ENCODE measurements at places on chromosomes 16 and 17. TPM values are rescaled to one million over a fixed set of nuclear protein-coding genes. Genes with fewer than 3 reads are reported as not detected.

PLA2G10 gene
- total RNA-seq = 0.22 TPM

DNA sequence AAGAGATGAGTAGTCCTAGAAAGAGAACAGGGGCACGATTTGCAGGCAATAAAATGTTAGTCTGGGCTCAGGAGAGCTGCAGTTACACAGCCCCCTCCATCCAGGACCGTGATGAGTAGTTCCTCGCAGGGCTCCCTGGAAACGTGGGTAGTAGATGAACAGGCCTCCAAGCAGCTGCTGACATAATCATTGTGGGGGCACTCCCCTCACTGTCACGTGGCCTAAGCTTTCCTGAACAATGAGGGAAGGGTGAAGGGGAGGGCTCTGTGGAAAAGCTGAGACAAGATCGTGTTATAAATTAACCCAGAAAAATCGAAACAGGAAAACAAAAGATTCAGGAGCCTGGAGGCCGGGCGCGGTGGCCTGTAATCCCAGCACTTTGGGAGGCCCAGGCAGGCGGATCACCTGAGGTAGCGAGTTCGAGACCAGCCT, 1.3 kb upstream of the PER1 start:
- peak; percentile 70 for DNase-seq

GRCh38 chr17:8611137-8611536, 19.4 kb downstream of the MYH10 start:
- no peak for DNase-seq

RASD1 gene
- 6.8 TPM for total RNA-seq

DNA sequence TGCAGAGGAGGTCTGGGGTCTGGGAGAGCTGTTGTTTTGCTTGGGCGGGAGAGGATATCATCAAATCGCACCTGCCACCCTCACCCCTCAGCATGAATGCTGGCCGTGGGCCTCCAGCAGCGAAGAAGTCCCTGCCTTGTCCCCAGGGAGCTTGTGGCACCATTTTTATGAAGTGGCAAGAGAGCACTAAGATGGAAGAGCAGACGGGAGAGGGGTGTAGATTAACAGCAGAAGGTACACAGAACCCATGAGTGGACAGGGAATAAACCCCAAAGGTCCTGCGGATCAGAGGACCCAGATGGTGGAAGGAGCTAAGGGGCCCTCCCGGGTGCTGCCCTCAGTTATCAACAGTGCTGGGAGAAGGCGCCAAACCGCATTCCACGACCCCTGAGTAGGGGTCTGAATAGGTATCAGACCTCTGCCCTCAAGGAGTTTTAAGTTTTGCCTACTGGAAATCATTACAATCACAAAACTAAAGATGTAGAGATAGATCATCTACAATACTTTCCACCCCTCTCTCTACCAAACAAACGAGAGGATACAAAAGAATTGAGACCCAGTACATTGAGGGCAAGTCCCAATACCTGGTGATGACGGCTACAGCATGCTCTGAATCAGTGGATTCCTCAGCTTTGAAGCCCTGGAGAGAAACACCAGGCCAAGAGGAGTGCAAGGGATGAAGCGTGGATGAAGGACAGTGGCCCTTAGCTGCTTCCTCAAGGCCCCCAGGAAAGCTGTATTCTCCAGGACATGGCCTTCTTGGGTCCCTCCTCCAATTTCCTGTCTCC, 60.2 kb downstream of the CCDC182 start:
- no peak for DNase-seq

FNDC8 gene
- not detected for total RNA-seq

PRKCB gene
- 50.7 TPM for total RNA-seq

GRCh38 chr17:18910326-18910725, 41.6 kb upstream of the SLC5A10 start:
- DNase-seq = no peak

- DNase-seq = no peak
Observed at GRCh38 chr17:27824745-27825144, 24.4 kb upstream of the NOS2 start.

DNA sequence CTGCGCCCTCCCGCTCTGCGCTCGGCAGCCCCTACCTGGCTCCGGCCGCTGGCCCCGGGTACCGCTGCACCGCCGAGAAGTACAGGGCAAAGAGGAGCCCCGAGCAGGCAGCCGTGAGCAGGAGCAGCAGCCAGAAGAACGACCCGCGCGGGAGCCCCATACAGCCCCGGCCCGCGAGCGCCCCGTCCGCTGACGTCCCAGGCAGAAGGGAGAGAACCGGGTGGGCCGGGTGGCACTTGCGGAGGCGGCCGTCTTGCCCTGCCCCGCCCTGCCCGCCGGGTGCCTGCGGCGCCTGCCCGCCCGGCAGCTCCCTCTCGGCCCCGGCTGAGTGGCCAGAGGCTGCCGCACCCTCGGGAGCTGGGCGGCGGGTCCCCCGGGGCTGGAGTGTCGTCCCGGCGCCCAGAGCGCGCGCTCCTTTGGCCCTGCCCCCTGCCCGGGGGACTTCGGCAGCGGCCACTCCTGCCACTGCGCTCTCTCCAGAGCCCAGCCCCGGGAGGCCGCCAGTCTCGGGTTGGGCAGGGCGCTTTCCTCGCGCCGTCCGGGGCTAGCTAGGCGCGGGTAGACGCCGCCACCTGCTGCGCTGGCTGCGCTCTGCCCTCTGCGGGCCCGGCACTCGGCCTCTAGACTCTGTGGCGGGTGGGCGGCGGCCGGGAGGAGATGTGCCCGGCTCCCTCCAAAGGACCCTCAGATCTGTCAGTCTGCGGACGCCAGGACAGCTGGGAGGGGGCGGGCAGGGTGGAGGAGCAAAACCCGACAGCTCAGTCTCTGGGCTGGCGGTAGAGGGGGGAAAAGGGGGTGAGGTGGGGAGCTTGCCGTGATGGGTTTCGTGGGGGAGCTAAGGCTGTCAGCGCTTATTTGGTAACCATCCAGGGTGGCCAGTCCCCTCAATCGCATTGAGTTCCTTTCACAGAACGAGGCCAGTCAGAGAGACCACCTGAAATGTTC, at the start of gene ST6GALNAC2:
Gene ST6GALNAC2 (minus strand): TSS at position 212 of the 945 bp plus-strand sequence. CDS start 52 bp downstream, at position 160.
- DNase-seq = no peak

- DNase-seq = no peak
Observed at GRCh38 chr17:67676305-67676704, 41.4 kb upstream of the NOL11 start.

PSMB10 gene
- 64.5 TPM for total RNA-seq

GRCh38 chr17:48994549-48995303, 2.5 kb upstream of the IGF2BP1 start:
- no peak for DNase-seq

GRCh38 chr17:81184555-81184954, 18.5 kb upstream of the AATK start:
- DNase-seq = no peak

FBXL20 gene
- 18.7 TPM for total RNA-seq

PABPN1L gene
- not detected for total RNA-seq

PRAC1 gene
- not detected for total RNA-seq

GRCh38 chr16:28082624-28083023, 19.1 kb upstream of the GSG1L start:
- DNase-seq = no peak

- DNase-seq = no peak
Observed at GRCh38 chr17:75565066-75565465, 22.5 kb upstream of the MYO15B start.

- no peak for DNase-seq
Observed at GRCh38 chr17:78847052-78847451, 6.4 kb upstream of the USP36 start.

DNA sequence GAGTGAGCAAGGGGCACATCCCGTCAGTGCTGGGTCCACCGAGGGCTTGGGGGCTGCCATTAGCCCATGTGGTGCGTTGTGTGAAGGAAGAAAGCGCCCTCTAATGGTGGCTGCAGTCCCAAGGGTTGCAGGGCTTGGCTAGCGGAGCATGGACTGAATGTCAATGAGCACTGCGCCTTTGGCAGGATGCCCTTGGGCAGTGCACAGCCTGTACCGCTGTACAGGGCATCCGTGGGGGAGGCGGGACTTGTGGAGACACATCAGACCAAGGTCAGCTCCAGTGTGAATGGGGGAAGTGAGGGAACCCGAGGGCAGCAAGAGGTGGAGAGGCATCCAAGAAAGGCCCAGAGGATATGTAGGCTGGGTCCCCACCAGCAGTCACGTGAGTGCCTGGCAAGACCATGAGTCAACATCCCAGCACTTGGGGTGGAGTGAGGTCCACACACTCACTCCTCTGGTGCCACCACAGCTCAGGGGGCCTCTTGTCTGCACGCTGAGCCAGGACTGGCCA, 75.5 kb upstream of the MED9 start:
- DNase-seq = no peak

C16orf95 gene
- total RNA-seq = 4.3 TPM

TPSD1 gene
- total RNA-seq = not detected

GRCh38 chr17:49210158-49211029, at the start of the genes ABI3 and GNGT2:
TSS of gene ABI3 (plus strand) at chr17:49210707. CDS start at chr17:49210725, 18 bp downstream.
TSS of gene GNGT2 (minus strand) at chr17:49210574. CDS start at chr17:49207422, 3,152 bp downstream.
- no peak for DNase-seq

DNA sequence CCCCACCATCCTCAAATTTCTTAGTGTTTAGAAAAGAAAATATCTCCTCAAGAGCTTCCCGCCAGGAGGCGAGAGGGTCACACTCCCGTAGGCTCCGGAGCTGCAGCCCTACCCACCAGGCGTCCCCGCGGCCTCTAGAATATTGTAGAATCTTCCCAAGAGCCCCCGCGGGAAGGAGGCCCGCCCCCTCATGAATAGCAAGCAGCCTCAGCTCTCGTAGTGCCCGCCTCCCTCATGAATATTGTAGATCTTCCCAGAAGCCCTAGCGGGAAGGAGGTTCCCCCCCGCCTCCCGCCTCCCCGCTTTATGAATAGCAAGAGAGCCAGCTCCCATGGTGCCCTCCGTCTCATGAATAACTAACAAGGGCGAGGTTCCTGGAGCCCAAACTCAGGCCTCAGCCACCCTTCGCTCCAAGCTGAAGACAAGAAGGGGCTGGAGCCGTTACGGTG, at the start of gene FBXO47:
Gene FBXO47 (minus strand): TSS at position 114 of the 449 bp plus-strand sequence. CDS start 4,378 bp downstream, outside the sequence.
- DNase-seq = peak; percentile 78

- no peak for DNase-seq
Observed at GRCh38 chr17:49388692-49389513, 25.8 kb downstream of the PHB1 start.

DNA sequence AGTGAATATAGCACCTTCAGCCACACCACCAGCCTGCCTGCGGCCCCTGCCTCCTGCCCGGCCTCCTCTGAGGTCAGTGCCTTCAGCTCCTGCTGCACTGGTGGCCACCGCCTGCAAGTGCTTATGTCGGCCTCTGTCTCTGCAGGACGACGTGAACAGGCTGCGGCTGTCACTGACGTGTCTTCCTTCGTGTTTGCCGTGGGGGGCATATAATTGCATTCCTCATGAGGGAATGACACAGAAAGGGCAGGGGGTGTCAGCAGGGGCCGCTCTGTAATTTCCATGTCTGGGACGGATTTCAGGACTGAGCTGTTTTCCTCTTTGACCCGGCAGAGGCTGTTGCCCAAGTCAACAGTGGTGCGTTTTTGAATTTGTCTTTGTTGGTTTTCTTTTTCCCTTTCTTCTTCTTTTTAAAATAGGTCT, 28.5 kb downstream of the CMIP start:
- DNase-seq = no peak

DNA sequence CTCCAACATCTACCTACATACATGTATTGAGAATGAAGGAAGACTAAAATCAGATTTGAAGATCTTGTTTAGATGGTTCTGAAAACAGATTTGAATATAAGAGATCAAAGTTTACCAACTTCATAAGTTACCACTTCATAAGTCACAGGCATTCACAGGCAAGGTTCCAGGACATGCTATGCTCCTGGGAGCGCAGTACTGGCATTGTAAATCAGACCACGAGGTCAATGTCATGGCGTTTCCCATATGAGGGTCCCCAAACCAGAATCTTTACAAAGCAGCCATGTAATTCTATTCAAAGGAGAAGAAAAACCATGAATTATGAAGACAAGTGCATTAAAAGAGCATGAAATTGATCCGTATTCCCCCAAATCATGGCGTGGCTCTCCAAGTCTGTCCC, 3.0 kb downstream of the CDH11 start:
- DNase-seq = no peak

DNA sequence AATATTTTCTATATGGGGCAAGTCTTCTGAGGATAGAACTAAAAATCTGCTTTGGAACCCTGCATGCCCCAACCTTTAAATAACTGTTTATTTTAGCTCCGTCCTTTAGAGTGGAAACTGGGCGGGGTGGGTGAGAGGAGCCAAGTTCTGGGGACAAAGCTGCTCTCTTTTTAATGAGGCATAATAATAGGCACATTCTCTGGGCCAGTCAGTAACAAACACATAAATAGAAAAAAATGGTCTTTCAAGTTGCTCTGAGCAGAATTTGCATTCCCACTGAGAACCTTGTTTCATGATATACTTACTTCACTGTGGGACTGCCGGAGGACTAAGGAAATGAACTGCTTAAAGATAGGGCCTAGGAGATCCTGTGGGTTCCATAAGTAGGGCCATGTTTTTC, 51.5 kb downstream of the KNOP1 start:
- DNase-seq = peak; percentile 12

DNA sequence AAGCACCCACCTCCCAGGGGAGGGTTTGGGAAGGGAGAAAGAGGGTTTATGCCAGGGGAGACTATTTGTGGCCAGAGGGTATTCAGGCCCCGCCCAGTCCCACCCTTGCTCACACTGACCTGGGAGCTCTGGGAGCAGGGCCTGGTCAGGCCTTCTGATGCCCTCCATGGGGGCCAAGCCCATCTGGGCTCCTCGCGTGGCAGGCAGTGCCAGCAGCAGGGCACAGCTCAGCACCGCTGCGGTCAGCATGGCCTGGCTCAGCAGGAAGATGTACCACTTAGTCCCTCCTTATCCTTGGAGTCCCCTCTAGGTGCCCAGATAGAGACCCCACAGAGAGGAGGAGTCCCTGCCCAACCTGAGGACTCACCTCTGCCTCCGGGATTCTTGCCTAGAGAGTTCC, at the start of gene AGRP:
Gene AGRP (minus strand): TSS at position 398 of the 400 bp plus-strand sequence. CDS start 149 bp downstream, at position 249.
- no peak for DNase-seq

DNA sequence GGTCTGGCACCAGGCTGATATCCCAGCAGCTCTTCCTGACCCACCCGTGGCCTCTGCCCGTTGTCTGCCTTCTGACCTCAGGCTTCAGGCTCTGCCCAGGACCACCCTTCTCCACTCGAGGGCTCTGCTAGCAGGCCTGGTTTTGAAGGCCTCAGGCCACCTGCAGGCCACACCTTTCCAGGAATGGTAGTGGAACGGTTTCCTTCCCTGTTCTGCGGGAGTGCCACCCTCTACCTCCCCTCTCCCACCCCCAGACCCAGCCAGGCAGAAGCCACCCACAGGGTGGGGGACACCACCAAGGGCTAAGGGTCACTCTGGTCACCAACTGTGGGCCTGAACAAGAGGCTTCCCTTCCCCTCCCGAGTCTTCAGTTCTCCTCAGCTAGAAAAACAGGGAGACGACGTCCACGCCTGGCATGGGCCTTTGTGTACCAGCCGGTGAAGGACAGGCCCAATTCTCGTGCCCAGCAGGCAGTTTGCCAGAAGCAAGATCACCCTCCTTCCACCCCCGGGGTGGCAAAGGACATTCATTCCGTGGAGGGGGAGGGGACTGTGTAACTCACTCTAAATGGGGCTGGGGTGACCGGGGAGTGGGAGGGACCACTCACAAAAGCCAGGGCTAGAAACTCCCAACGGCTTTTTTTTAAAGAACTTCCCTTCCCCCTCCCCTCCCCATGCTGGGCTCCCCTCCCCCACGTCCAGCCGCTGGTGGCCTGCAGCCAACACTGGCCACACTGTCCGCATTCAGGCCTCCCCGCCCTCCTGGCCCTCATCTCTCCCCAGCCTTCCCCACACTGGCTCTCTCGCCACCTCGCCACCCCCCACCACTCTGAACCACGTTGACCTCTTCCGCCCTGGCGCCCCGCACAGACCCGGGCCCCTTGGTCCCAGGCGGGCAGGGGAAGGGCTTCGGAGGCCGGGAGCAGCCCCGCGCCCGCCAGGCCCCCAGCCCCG, 7.7 kb downstream of the CBX4 start:
- peak; percentile 84 for DNase-seq

IL21R gene
- 0.30 TPM for total RNA-seq

HOXB1 gene
- 0.20 TPM for total RNA-seq

MARCHF10 gene
- 0.59 TPM for total RNA-seq

MEIOB gene
- 0.83 TPM for total RNA-seq

GRCh38 chr16:68643227-68643626, 1.9 kb upstream of the CDH3 start:
- DNase-seq = no peak

Data from spinal cord (tissue), 10 donors.